Hematopoietic multipotent progenitor cell treated with erythropoietin and hydrocortisone succinate and interleukin-3 and kit ligand, for 15 days (in vitro differentiated cells): ENCODE measurements at places on chromosomes 1 and 21.

GRCh38 chr1:233614173-233614742 lies 352 bp downstream of the KCNK1 start:
- no peak for DNase-seq

- no peak for DNase-seq
These were observed 1.6 kb downstream of the ZNF648 start for GRCh38 chr1:182059936-182060335.

DNA sequence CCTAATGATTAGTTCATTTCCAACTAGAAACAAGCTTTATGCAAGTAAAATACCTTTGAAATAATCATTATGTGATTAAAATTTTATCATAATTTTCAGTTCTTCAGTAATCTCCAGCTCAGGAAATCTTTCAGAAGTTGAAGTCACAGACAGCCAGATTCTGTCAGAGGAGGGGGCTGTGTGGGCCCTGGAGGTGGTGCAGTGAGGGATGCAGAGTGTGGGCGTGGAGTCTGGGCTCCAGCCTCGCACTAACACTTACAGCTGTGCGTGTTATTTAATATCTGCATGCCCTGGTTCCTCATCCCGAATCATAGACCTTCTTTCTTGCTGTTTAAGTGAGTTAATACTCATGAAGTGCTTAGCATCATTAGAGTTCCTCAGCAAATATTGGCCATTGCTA lies 23.9 kb downstream of the WDR64 start:
- no peak for DNase-seq

DNA sequence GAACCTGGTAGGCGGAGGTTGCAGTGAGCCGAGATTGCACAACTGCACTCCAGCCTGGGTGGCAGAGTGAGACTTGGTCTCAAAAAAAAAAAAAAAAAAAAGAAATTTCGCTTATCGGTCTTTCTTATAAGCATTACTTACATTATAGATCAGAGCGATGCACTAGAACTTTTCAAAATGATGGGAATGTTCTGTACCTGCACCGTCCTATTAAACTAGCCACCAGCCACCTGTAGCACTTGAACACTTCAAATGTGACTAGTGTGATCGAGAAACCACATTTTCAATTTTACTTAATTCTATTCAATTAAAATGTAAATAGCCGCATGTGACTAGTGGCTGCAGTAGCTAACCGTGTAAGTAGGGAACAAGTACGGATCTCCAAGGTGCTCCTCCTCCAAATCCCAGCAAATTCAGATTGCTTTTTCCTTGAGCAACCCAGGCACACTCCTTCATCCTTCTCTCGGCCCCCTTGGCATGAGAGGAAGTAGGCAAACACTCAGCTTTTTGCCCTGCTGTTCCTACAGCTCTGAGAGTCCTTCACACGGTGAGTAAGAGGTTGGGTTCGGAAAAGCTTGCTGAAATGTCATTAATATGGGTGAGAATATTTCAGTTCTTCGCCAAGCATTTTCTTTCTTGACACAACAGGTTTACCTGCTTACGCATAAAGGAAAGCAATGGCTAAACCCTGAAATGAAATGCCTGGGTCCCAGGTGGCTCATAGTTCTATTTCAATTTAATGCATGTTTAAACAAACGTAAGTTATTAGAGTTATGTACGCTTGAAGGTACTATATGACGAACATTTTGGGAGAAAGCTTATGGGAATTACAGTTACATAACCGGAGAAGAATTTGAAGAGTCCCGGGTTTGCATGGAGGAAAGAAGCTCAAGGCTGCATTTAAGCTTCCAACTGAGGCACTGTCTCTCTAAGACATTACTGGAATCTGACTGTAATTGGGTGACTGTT lies 69.5 kb upstream of the HUNK start:
- DNase-seq, result no peak

DNA sequence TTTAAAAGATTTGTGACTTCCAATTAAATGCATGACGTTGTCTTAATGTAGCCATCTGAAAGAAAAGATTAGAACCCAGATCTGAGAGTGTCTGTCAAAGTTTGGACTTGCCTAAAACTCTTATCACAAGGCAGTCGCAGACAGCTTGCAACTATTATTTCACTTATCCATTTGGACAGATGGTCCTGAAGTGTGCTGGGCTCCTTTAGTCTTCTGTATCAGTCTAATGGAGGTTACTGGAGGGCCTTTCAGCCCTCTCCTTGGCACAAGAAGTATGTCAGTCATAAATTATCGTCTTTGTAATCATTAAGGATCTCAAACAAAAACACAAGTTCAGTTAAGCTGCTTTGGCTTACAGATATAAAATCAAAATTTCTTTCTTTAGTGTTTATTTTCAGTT lies 15.5 kb downstream of the PROX1 start:
- no peak for DNase-seq
